ENCODE measurements at places on chromosomes 2 and 18. TPM values are rescaled to one million over a fixed set of nuclear protein-coding genes. Genes with fewer than 3 reads are reported as not detected.

The METTL5 gene
- total RNA-seq: 63.9 TPM

The PLCD4 gene
- 1.4 TPM for total RNA-seq

The RAMP1 gene
- 29.3 TPM for total RNA-seq

The TEX261 gene
- total RNA-seq: 19.6 TPM

The PLGLB1 gene
- total RNA-seq: 7.4 TPM

The PKDCC gene
- total RNA-seq: 13.4 TPM

The MC2R gene
- not detected for total RNA-seq

The LHCGR gene
- 0.23 TPM for total RNA-seq

The HOXD12 gene
- total RNA-seq: not detected

The SOCS6 gene
- 48.2 TPM for total RNA-seq

The SOWAHC gene
- 27.7 TPM for total RNA-seq

The ADRA2B gene
- total RNA-seq: 0.46 TPM

The FRZB gene
- total RNA-seq: 5.5 TPM

The USP14 gene
- total RNA-seq: 44.5 TPM

The TEX44 gene
- total RNA-seq: not detected

The VIT gene
- 0.23 TPM for total RNA-seq

The MDH1B gene
- 13.4 TPM for total RNA-seq

The TSPYL6 gene
- 0.23 TPM for total RNA-seq

The LIMS3 gene
- total RNA-seq: 2.1 TPM

The OSGEPL1 gene
- total RNA-seq: 20.5 TPM

The COL3A1 gene
- total RNA-seq: 109 TPM

The AQP12B gene
- total RNA-seq: not detected

The LMAN1 gene
- 52.4 TPM for total RNA-seq

The CNTNAP5 gene
- total RNA-seq: 66.2 TPM

The TNFRSF11A gene
- 0.46 TPM for total RNA-seq

The HEATR5B gene
- 93.2 TPM for total RNA-seq

The SOX11 gene
- 246 TPM for total RNA-seq

The KIDINS220 gene
- total RNA-seq: 536 TPM
